Activated gamma-delta T cell treated with Interleukin-2 at 50 U/mL for 16 hours (primary cell): ENCODE measurements at places on chromosomes 5 and 9.

- DNase-seq = peak; percentile 33
Observed at GRCh38 chr9:129006328-129007034, 21.6 kb downstream of the SH3GLB2 start.

DNA sequence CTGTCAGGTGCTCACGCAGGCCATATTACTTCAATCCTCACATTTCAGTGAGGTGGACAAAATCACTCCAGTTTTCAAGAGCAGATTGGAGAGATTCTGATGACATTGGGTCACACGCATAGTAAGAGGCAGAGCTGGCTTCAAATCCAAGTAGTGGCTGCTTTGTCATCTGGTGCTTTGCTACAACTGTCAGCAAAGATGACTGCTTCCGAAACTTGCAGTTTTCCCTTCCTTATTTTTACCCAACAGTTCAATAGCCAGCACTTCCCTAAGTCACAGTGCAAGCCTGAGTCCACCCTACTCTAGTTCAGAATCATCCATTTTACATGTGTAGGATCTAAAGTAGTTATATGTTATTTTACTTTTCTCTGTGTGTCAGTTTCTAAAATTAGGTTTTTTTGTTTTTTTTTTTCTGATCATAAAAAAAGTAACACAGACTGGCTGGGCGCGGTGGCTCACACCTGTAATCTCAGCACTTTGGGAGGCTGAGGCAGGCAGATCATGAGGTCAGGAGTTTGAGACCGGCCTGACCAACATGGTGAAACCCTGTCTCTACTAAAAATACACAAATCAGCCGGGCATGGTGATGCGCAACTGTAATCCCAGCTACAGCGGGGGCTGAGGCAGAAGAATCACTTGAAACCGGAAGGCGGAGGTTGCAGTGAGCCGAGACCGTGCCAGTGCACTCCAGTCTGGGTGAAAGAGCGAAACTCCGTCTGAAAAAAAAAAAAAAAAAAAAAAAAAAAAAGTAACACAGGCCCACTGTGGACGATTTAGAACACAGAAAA is 49.6 kb downstream of the ANKDD1B start:
- no peak for DNase-seq

- DNase-seq = no peak
Observed at GRCh38 chr5:124783285-124783684, 36.8 kb upstream of the ZNF608 start.

DNA sequence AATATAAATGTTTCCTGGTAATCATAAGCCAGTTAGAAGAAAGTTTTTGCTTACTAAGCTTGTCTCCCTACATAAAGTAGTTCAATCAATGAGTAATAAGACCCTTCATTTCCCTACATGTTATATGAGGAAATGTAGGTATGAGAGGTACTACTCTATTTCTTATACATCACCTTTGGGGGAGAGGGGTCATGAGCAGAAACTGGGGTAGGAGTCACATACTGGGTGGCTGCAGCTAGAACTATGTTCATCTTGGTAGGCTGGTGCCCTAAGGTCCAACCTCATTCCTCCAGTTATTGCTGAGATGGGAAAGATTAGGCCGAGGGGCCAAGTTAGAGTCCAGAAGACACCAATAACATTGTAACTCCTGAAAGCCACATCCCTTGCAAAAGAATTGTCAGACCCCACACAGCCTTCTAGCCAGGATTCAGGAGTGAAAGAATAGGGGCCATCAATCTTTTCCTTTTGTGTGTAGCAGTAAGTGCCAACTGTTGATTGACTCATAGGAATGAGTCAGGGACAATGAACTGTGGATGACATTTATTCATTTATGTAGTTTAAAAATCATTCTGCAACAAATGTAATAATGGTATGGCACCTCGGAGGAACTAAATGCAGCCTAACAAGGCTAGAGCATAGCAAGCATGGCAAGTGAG is 21.6 kb upstream of the SREK1 start:
- DNase-seq = no peak

DNA sequence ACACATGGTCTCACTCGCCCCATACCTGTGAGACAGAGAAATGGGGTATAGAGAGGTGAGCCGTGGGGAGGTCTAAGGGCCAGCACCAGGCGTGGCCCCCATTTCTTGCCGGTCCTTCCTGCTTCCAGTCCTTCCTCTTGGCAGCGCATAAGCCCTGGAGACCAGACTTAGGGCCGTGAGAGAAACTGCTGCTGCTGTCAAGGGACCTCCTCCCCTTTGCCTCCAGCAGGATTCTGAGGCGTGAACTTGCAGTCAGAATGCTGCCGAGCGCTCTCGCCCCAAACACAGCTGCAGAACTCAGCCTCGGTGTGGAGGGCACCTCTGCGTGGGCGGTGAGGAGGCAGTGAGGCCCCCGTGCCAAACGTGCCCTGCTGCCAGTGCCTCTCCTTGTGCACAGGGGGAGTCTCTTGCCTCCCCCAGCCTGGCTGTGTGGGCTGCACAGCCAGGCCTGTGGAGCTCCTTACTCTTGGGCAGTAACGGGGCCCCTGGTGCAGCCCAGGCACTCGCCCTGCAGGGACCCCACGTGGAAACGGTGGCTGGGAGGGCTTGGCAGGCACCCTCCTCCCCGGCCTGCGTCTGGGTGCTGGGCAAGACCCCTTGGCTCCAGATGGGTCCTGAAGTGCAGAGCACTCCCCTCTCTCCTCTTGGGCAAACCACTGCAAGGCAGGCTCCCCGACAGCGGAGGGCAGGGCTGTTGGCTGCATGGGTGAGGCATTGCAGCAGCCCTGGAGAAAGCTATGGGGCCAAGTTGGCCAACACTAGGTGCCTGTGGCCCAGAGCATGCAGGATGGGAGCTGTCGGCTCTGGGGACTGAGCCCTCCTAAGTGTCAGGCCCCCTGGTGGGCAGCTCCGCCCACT is 85.4 kb downstream of the RXRA start:
- no peak for DNase-seq

DNA sequence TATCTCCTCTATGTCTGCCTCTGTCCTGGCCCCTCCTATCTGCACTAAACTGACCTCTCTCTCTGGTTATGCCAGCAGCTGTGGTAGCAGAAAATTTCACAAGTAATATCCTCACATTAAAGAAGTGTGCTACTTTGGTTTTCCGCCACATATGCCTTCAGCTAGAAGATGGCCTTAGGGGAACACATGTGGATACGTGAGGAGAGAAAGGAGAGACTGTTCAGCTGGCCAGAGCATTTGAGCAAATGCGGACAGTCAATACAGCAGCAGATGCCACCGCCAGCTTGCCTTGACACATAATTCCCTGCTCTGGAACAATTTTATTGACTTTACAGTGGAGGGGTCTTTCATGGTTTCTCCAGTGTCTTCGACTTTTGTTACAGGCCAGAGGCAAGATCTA is 434.6 kb downstream of the TAF11L14 start:
- no peak for DNase-seq

- no peak for DNase-seq
Observed at GRCh38 chr5:124773315-124774311, 27.2 kb upstream of the ZNF608 start.

GRCh38 chr5:41337724-41338123 is 124.4 kb upstream of the C6 start:
- no peak for DNase-seq

- DNase-seq = no peak
Observed at GRCh38 chr5:123681061-123681460, 169.1 kb downstream of the CSNK1G3 start.

GRCh38 chr5:124287813-124288212 is 458.6 kb downstream of the ZNF608 start:
- DNase-seq = no peak

DNA sequence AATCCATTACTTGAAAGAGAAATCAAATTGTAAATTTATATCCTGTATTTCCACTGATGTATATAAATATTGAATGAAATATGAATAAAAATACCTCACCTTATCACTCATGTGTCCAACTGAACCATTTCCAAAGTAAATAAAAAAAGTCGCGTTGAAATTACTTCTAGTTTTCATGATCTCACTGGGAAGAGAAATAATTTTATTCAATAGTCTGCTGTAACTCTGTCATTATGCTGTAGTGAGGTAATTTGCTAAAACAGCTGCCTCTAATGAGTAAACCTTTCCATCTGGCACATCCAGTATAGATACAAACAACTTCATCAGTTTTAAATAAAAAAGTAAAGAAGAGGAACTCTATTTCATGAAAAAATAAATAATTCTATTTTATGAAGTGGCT is 611.5 kb downstream of the ZNF608 start:
- no peak for DNase-seq

GRCh38 chr9:107542411-107543157 is 53.0 kb upstream of the KLF4 start:
- DNase-seq = no peak

GRCh38 chr9:131103535-131103934 is 7.2 kb downstream of the AIF1L start:
- DNase-seq = no peak

DNA sequence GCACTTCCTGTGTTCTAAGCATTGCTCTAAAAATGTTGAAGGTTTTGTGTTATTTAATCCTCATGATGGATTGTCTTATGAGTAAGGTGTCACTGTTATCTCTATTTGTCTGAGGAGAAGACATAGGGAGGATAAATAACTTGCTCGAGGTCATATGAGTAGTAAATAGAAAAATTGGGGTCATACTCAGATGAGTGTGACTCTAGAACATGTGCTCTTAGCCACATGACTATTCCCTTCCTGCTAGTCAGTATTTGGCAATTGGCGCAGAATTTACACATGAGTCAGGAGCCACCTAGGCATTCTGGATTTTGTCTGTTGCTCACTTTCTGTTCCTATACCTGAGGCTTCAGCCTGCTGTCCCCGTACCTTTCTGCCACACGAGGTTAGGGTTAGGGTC is 234.6 kb upstream of the CD180 start:
- no peak for DNase-seq

GRCh38 chr9:5773324-5773999 is 59.5 kb downstream of the ERMP1 start:
- DNase-seq = no peak

DNA sequence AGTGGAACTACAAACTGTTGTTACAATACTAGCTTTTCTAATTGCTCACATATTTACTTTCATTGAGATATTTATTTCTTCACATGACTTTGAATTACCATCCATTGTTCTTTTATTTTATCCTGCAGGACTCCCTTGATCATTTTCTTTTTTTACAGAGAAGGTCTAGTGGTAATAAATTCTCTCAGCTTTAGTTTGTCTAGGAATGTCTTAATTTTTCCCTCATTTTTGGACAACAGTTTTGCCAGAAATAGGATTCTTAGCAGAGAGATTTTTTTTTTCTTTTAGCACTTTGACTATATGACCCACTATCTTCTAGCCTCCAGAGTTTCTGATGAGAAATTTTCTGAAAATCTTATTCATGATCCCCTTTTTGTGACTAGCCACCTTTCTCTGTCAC is 47.3 kb upstream of the STARD4 start:
- no peak for DNase-seq

GRCh38 chr9:312596-313320 is 98.1 kb downstream of the DOCK8 start:
- DNase-seq = no peak

DNA sequence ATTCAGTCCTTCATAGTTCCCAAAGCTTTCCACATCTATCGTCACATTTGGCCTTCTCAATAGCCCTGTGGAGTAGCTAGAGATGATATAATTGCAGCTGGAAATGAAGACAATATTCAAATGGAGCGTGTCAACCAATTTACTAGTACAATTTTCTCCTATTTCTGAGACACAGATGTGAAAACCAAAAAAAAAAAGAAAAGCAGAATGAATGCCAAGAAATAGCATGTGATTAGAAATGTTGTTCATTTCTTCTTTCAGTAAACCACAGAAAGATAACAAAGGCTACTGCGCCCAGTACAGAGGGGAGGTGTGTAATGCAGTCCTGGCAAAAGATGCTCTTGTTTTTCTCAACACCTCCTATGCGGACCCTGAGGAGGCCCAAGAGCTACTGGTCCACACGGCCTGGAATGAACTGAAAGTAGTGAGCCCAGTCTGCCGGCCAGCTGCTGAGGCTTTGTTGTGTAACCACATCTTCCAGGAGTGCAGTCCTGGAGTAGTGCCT is 99.0 kb downstream of the MUSK start:
- no peak for DNase-seq

DNA sequence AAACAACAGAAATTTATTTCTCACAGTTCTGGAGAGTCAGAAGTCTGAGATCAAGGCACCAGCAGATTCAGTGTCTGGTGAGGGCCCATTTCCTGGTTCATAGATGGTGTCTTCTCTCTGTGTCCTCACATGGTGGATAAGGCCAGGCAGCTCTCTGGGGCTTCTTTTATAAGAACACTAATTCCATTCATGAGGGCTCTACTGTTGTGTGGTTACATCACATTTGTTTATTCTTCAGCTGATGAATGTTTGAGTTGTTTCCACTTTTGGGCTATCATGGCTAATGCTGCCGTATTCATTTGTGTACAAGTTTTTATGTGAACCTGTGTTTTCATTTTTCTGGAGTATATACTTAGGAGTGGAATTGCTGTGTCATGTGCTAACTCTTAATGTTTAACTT is 35.2 kb downstream of the DDX4 start:
- no peak for DNase-seq

DNA sequence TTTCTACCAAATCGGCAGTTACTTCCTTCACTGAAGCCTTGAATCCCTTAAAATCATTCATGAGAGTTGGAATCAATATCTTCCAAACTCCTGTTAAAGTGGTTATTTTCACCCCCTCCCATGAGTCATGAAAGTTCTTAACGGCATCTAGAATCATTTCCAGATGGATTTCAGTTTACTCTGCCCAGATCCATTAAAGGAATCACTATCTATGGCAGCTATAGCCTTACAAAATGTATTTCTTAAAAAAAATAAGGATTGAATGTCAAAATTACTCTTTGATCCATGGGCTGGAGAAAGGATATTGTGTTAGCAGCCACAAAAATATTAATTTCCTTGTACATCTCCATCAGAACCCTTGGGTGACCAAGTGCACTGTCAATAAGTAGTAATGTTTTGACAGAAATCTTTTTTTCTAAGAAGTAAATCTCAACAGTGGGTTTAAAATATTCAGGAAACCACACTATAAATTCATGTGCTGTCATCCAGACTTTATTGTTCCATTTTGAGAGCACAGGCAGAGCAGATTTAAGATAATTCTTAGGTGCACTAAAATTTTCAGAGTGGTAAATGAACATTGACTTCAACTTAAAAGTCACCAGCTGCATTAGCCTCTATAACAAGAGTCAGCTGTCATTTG is 767.7 kb downstream of the DTWD2 start:
- DNase-seq = no peak

DNA sequence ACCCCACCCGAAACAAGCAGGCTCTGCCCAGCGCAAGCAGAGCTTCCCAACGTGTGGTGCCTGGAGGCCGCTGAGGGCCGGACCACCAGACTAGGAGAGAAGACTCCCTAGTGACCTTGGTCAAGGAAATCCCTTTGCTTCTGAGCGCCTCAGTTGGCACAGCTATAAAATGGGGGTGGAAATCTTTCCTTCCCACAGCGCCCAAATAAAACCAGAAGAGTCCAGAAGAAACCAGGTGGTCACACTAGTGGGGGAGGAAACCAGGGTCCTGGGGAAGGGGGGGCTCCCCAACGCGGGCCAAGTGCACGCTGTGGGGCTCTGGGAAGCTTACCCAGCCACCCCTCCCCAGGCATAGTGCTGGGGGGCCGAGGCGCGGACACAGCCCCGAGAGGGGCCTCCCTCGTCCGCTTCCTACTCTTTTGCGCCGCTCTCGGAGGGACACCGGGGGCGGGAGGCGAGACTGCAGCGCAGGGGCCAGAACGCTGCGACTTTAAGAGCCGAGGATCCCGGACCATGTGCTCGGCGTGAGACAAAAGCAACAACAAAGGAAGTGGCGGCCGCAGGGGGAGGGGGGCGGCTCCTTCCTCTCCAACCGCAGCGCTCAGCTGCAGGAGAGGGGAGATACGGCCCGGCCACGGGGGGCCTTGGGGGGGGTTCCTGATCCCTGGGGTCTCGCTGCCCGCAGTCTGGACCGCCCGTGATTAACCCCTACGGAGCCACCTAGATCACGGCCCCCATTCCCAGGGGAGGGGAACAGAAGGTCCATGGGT is 885 bp downstream of the RNF44 start:
- peak; percentile 90 for DNase-seq
